Activated naive CD8-positive, alpha-beta T cell treated with anti-CD3 and anti-CD28 coated beads, Interleukin-2, amount 10 ng/mL, durations not matched to agents 7 days and 5 days (primary cell): ENCODE measurements at places on chromosomes 11 and 22. TPM values are rescaled to one million over a fixed set of nuclear protein-coding genes. Genes with fewer than 3 reads are reported as not detected.

- peaks cover under 1% of the 10 kb centered on the region for H3K4me1 ChIP-seq
- DNase-seq, result no peak
- H3K27me3 ChIP-seq, result no peaks in the 10 kb centered on the region
- no peak overlapping the region for H3K4me3 ChIP-seq
These were observed 19.7 kb upstream of the ACR start for GRCh38 chr22:50718352-50718709.

GRCh38 chr11:17153757-17154156, 54.0 kb downstream of the PIK3C2A start:
- peaks cover 13% of the 10 kb centered on the region for H3K36me3 ChIP-seq
- no peak overlapping the region for H3K27ac ChIP-seq
- peaks cover 5% of the 10 kb centered on the region for H3K4me1 ChIP-seq
- no peak for DNase-seq
- H3K4me3 ChIP-seq, result no peak overlapping the region

The MRGPRX3 gene
- total RNA-seq, result not detected

- no peak overlapping the region for H3K4me3 ChIP-seq
- peaks cover 3% of the 10 kb centered on the region for H3K27me3 ChIP-seq
- no peaks in the 10 kb centered on the region for H3K4me1 ChIP-seq
- no peak for DNase-seq
- H3K36me3 ChIP-seq, result no peaks in the 10 kb centered on the region
These were observed 68.0 kb downstream of the RTL6 start for GRCh38 chr22:44429941-44430587.

- H3K4me1 ChIP-seq, result peaks cover 1% of the 10 kb centered on the region
- no peak overlapping the region for H3K27ac ChIP-seq
- no peak overlapping the region for H3K4me3 ChIP-seq
These were observed 3.5 kb downstream of the IGF2 start for GRCh38 chr11:2135648-2136201.

DNA sequence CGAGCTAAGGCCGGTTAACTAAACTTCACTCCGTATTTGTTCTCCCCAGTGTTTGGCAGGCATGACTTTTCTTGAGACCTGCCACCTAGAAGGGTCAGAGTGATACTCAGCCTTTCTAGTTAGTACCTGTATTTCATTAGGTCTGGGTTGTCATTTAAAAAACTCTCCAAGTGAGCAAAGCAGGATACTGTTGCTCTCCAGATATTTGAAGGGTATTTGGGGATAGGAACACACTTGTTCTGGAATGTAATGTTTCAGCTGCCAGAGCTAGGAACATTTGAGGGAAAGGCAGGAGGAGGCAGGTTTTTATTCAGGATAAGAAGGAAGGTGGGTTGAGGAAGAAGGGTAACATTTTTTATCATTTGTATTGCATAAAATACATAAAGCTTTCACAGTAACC, 140.1 kb downstream of the TRIM44 start:
- H3K36me3 ChIP-seq, result peaks cover 12% of the 10 kb centered on the region
- peaks cover 8% of the 10 kb centered on the region for H3K4me1 ChIP-seq
- H3K27me3 ChIP-seq, result no peaks in the 10 kb centered on the region
- no peak for DNase-seq

The CPT1B gene
- 95.4 TPM for total RNA-seq

The TMPRSS6 gene
- total RNA-seq, result 2.2 TPM

- no peak for DNase-seq
- H3K27me3 ChIP-seq, result peaks cover 7% of the 10 kb centered on the region
- H3K4me3 ChIP-seq, result no peak overlapping the region
- H3K36me3 ChIP-seq, result no peaks in the 10 kb centered on the region
These were observed 71.6 kb downstream of the C11orf58 start for GRCh38 chr11:16809886-16810668.

DNA sequence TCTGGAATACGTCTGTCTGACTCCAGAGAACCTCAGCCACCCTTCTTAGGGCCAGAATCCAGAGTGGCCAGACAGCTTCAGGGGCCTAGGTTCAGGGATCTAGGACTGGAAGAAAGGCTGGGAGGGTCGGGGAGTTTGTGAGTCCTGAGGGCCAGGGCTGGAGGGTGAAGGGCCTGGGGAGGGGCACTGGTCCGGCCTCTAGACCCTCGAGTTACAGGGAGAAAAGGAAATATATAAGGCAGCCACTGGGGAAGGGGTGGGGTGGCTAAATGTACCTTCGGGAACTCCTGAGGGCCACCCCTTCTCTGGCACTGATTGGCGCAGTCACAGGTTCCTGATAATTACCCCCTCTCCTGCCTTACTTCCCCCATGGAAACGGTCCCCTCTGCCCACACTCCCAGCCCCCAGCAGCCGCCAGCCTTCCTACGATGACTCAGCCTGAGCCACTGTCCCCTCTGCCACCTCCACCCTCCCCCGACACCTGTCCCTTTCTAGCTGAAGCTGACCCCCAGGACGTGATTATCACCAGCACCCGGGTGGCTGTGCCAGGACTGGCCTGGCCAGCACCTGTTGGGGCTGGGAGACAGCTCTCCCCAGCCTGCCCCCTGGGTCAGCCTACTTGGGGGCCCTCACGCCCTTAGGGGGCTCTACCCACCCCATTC, 26.4 kb downstream of the MB start:
- no peaks in the 10 kb centered on the region for H3K27me3 ChIP-seq
- DNase-seq, result no peak
- H3K4me3 ChIP-seq, result no peak overlapping the region
- no peaks in the 10 kb centered on the region for H3K4me1 ChIP-seq
- H3K27ac ChIP-seq, result no peak overlapping the region
- no peaks in the 10 kb centered on the region for H3K36me3 ChIP-seq

The GRAP2 gene
- 266 TPM for total RNA-seq

DNA sequence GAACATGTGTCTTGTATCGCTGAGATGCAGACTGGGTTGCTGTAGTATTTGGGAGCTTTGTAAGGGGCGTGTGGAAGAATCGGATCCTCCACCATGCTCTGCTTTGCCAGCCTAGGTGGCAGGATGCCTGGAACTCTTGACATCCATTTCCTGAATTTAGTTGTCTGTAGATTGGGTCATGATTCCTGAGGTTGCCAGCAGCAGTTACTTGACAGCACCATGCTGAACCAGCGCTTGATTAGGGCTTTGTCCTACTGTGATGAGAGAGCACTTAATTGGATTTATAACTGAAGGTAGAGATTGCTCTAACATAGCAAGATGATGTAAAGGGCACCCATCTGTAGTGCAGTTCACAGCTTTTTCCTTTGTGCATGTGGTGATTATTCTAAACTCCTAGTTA, 75.6 kb upstream of the HORMAD2 start:
- H3K27ac ChIP-seq, result no peak overlapping the region
- no peak overlapping the region for H3K4me3 ChIP-seq
- peaks cover 6% of the 10 kb centered on the region for H3K4me1 ChIP-seq
- no peaks in the 10 kb centered on the region for H3K27me3 ChIP-seq
- DNase-seq, result no peak

DNA sequence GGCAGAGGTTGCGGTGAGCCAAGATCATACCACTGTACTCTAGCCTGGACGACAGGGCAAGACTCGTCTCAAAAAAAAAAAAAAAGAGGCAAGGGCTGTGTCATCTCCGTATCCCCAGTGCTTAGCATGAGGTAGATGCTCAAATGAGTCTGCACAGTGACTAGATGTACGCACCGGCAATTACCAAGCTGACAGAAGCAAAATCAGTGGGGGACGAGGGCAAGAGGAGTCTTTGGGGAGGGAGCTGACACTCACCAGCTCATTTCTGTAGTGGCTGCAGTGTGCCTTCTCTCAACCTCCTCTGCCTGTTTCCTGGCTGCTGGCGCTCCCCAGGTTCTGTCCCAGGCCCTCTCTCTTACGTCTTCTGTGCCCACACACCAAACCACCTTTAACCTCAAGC, 69.9 kb downstream of the PACSIN2 start:
- peaks cover 8% of the 10 kb centered on the region for H3K36me3 ChIP-seq
- H3K27me3 ChIP-seq, result no peaks in the 10 kb centered on the region
- H3K4me3 ChIP-seq, result no peak overlapping the region
- peaks cover 33% of the 10 kb centered on the region for H3K4me1 ChIP-seq

- no peaks in the 10 kb centered on the region for H3K36me3 ChIP-seq
- no peaks in the 10 kb centered on the region for H3K4me1 ChIP-seq
- H3K27ac ChIP-seq, result no peak overlapping the region
These were observed 4.0 kb upstream of the SCUBE2 start for GRCh38 chr11:9095421-9095820.

GRCh38 chr11:10441652-10442503, 13.2 kb upstream of the AMPD3 start:
- peak overlapping the region; percentile 23 for H3K4me3 ChIP-seq
- H3K27ac ChIP-seq, result peak overlapping the region; percentile 14
- no peaks in the 10 kb centered on the region for H3K36me3 ChIP-seq
- H3K27me3 ChIP-seq, result peaks cover 19% of the 10 kb centered on the region
- peaks cover 23% of the 10 kb centered on the region for H3K4me1 ChIP-seq
- no peak for DNase-seq

GRCh38 chr11:76579056-76579751, 91.3 kb downstream of the LRRC32 start:
- peaks cover 2% of the 10 kb centered on the region for H3K36me3 ChIP-seq
- H3K27ac ChIP-seq, result no peak overlapping the region
- no peak overlapping the region for H3K4me3 ChIP-seq
- peaks cover 6% of the 10 kb centered on the region for H3K27me3 ChIP-seq
- no peak for DNase-seq
